ENCODE measurements at places on chromosomes 5 and 9.

GRCh38 chr5:14244721-14245120 is 101.6 kb downstream of the TRIO start:
- no peak for DNase-seq

- DNase-seq: no peak
Observed at GRCh38 chr9:126687930-126688461, 74.3 kb downstream of the LMX1B start.

DNA sequence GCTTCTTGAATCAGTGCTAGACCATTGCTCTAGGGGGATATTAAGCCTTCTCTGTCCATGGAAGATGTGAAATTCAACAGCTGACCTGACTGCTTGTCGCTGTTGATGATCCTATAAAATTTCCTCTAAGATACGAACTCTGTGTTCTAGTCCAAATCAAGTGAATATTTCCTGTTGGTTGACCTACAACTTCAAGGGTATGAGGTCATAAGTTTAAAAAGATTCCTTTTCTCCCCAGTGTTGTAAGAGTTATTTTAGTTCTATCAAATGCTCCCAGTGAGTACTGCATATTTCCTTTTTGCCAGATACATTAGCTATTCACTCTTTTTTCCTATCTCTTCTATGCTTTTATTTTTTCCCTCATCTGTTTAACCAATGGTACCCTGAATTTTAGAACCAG is 102.9 kb upstream of the CCDC152 start:
- DNase-seq: no peak

DNA sequence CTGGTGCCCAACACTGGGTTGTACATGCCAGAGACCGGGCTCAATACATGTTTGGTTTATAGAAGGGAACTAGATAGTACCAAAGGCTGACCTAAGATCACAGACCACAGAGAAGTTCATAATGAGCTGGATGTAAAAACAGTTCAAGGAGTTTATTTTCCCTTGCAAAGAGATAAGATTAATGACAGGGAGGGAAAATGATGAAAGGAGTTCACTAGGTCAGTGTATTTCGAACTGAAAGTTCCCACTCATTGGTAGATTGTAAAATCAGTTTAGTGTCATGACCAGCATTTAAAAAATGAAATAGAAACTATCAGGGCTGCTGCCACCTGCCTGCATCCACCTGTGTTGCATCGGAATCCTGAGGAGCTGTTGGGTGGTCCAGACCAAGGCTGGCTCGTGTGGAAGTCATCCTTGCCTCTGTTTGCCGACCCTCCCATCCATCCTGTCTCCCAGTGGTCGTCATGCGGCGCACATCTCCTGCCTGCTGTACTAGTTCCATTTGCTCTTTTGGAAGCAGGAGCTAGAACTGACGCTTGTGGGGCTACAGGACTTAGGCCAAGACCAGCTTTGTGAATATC is 21.1 kb downstream of the TBC1D2 start:
- no peak for DNase-seq

- no peak for DNase-seq
Observed at GRCh38 chr5:67917561-67917960, 298.0 kb upstream of the PIK3R1 start.

- DNase-seq: no peak
Observed at GRCh38 chr9:6543204-6543603, 102.3 kb downstream of the GLDC start.

DNA sequence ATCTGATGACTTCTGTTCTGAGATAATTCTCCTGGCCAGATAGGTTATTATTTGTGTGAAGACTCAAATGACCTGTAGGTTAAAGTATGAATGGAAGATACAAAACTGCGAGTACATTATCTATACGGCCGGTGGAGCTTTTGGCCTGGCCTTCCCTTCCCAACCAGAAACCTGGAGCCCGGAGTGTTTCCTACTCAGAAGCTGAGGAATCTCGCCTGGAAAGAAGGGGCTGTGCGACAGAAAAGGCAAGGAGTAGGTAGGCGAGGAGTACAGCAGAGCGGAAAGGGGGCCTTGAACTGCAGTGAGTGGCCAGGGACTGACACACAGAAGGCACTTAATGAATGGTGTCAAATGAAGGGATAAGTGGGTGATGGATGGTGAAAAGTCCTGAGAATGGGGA is 34.6 kb downstream of the ANGPTL2 start:
- no peak for DNase-seq

GRCh38 chr9:127203681-127204327 is 60.8 kb upstream of the GARNL3 start:
- no peak for DNase-seq

- no peak for DNase-seq
Observed at GRCh38 chr9:91416096-91416712, 7.4 kb downstream of the NFIL3 start.

- peak; percentile 8 for DNase-seq
Observed at GRCh38 chr9:105656131-105656921, 5.9 kb upstream of the TAL2 start.

- DNase-seq: no peak
Observed at GRCh38 chr9:121499427-121500164, at the start of gene GGTA1. Gene GGTA1 (minus strand): TSS chr9:121499844. CDS start chr9:121467922, 31,922 bp downstream.

- no peak for DNase-seq
Observed at GRCh38 chr5:159286420-159287035, 23.4 kb downstream of the UBLCP1 start.

DNA sequence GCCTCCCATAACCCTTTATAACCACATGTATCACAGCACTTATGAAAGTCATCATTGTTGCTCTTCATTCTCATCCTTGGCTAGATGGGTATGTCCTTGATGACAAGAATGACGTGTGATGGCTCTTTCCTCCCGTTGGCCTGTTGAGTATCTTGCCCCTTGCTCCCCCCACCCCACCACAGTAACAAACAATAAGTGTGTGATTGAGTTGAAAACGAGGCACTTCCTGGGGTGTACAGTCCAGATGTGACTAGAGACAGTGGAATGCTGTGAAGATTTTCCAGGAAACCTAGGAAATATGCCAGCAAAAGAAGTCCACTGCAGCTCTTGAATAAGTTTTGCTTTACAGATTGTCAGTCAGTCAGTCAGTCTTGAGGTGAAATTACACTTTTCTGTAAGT is 262.5 kb downstream of the ELAVL2 start:
- no peak for DNase-seq

DNA sequence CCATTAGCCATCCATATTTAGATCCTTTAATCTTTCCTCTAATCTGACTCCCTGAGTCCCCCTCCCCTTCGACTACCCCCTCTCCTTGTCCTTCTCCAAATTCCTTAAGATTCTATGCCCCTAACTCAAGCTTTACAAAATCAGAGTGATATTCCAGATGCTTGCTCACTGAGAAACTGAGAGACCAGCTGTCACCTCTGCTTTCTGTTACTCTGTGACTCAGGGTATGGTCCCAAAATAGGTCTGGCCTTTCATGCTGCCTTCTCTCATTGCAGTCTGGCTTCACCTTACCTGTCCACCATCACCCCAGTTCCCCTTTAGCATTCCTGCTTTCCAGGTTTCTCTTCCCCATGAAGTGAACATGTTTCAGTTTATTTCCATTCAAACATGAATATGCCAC is 383.3 kb upstream of the SLC30A5 start:
- DNase-seq: no peak

GRCh38 chr5:136249678-136250266 is 56.8 kb upstream of the SMIM32 start:
- DNase-seq: no peak

GRCh38 chr9:23658376-23659258 is 167.4 kb downstream of the ELAVL2 start:
- DNase-seq: no peak

GRCh38 chr5:147645197-147645596 is 135.3 kb upstream of the DPYSL3 start:
- DNase-seq: no peak

GRCh38 chr9:14520341-14520740 is 172.9 kb downstream of the ZDHHC21 start:
- DNase-seq: no peak

DNA sequence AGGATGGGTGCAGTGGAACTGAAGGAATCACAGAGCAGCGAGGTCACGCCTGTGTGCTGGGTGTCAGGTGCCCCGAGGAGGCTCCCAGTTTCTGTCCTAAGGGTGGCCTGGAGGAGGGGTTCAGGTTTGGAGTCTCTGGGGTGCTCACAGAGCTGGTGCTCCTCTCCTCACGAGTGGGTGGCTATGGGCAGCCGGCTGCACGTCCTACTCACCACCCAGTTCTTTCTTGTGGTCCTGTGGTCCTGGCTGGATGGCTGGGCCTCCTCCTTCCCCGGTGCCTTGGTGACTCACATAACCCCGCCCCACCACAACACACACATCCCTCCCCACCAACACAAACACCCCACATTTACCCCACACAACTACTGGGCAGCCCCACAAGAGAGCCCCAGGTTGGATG is 9.9 kb upstream of the PTGS1 start:
- no peak for DNase-seq

DNA sequence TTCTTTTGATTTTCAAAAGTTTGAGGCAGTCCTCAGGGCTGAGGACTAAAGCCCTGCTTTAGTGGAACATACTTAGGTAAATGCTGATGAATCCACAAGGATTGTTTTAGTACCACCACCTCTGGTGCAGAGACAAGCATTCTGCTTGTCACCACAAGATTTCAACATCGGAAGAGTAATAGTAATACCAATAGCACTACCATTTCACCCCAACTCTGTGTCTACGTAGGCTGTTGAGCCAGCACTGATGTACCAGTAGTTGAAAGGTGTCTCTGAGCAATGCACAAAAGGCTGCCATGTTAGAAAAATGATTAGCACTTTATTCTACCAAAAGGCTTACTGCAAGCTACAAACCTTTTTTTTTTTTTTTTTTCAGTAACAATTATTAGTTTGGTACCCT is 213.2 kb upstream of the SLC24A2 start:
- DNase-seq: no peak

DNA sequence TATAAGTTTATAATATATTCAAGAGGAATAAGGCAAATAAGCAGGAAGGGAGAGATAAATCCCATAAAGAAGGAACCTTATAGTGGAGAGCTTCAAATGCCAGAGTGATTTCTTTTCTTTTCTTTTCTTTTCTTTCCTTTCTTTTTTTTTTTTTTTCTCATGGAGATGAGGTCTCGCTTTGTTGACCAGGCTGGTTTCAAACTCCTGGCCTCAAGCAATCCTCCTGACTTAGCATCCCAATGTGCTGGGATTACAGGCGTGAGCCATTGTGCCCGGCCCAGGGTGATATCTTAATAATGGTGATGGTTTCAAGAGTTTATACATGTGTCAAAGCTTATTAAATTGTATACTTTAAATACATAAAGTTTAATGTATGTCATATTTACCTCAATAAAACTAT is 19.6 kb upstream of the FOCAD start:
- DNase-seq: no peak

DNA sequence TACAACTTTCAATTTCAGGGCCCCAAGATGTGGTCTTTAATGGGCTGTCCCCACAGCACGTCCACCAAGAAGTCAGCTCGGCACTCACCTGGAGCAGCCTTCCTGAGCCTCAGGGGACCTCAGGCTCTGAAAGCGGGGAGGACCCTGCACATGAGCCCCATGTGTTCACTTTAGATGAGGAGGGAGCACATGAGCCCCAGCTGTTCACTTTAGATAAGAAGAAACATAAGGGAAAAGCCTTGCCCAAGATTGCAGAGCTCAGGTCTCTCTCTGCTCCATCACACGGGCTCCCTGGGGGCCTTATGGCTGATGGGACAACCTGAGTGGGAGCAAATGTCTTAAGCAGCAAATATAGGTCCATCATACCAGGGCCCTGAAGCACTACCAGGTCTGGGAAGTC is 56.4 kb downstream of the NIPSNAP3B start:
- DNase-seq: no peak

GRCh38 chr5:43638546-43638945 is 35.6 kb downstream of the NNT start:
- no peak for DNase-seq

GRCh38 chr5:170562166-170562874 is 58.5 kb downstream of the KCNIP1 start:
- DNase-seq: no peak

- no peak for DNase-seq
Observed at GRCh38 chr9:33151007-33151557, 16.1 kb downstream of the B4GALT1 start.

- DNase-seq: no peak
Observed at GRCh38 chr5:127589309-127590030, 59.4 kb upstream of the CTXN3 start.

DNA sequence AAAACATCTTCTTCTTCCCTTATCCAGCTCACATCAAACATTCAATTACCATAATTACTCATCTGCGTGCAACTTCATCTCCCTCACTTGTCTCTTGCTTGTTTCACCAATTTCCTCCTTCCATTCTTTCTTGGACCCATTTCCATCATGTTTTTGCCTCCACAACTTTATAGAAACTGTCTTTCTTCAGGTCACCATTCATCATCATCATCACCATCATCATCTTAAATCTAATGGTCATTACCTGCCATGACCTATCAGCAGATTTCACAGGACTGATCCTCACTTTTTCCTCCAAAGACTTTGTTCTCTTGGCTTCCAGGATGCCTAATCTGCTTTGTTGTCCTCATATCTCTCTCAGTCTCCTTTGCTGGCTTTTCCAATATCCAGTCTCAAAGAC is 495.6 kb downstream of the DNAH5 start:
- no peak for DNase-seq

GRCh38 chr9:116476002-116476401 is 211.1 kb upstream of the TRIM32 start:
- no peak for DNase-seq

DNA sequence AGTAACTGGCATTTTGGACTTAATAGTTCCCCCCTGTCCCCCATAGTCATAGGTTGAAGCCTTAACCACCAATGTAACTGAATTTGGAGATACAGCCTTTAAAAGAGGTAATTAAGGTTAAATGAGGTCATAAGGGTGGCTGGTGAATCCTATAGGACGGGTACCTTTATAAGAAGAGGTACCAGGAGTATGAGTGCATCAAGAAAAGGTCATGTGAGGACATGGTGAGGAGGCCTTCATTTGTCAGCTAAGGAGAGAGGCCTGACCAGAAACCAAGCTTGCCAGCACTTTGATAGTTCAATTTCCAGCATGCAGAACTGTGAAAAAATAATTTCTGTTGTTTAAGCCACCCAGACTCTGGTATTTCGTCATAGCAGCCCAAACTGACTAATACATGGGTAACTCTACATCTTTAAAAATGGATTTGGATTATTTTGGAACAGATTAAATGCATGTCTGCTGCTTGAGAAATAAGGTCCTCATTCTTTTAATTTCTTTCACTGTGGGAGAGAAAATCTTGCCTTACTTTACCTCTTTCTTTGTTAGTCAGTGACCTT is 9.7 kb downstream of the RASA1 start:
- no peak for DNase-seq

DNA sequence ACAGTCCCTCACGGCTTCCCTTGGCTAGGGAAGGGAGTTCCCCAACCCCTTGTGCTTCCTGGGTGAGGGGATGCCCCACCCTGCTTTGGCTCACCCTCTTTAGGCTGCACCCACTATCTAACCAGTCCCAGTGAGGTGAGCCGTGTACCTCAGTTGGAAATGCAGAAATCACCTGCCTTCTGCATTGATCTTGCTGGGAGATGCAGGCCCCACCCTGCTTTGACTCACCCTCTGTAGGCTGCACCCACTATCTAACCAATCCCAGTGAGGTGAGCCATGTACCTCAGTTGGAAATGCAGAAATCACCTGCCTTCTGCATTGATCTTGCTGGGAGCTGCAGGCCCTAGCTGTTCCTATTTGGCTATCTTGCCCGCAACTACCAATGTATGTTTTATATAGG is 44.7 kb downstream of the CCL28 start:
- no peak for DNase-seq

GRCh38 chr9:133163504-133164172 is at the start of gene GBGT1:
Gene GBGT1 (minus strand): TSS chr9:133163914. CDS start chr9:133162412, 1,502 bp downstream.
- no peak for DNase-seq

GRCh38 chr9:95896580-95896979 is 21.1 kb downstream of the ERCC6L2 start:
- DNase-seq: no peak

All from activated naive CD4-positive, alpha-beta T cell (primary cell).